Body of pancreas (tissue), 4 donors: ENCODE measurements at places on chromosomes 6 and 20. TPM values are rescaled to one million over a fixed set of nuclear protein-coding genes. Genes with fewer than 3 reads are reported as not detected.

Gene TTLL9
- total RNA-seq, result 0.99 TPM

Gene KCNB1
- 3.3 TPM for total RNA-seq

Gene PRICKLE4
- total RNA-seq, result 4.4 TPM

Gene AVP
- total RNA-seq, result not detected

Gene OLIG3
- total RNA-seq, result not detected
